ENCODE measurements at places on chromosomes 7 and 10. TPM values are rescaled to one million over a fixed set of nuclear protein-coding genes. Genes with fewer than 3 reads are reported as not detected.
A peak's percentile ranks its signal among the peaks of the same experiment; 100 is the strongest.

DNA sequence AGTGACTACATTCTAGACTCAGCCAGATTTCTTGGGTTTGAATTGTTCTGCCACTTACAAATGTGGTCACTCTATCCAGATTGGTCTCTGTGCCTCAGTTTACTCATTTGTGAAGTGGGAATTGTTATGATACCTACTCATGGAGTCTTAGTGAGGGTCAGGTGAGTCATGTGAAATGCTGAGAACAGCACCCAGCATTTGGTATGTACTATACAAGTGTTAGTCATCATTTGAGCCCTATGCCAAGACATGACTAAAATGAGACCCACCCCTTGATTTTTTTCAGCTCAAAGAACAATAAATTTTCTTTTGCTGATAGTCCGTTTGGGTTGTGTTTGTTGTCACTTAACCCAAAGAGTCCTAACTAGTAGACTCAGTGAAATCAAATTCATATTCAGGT lies 92.8 kb downstream of the CHN2 start:
- no peaks in the 10 kb centered on the region for H3K27me3 ChIP-seq
- no peaks in the 10 kb centered on the region for H3K4me1 ChIP-seq
- no peaks in the 10 kb centered on the region for H3K36me3 ChIP-seq
- H3K4me3 ChIP-seq: no peak overlapping the region

GRCh38 chr7:2478399-2478785 lies 2.2 kb upstream of the GRIFIN start:
- no peaks in the 10 kb centered on the region for H3K36me3 ChIP-seq
- peaks cover 17% of the 10 kb centered on the region for H3K27me3 ChIP-seq
- peak overlapping the region; percentile 8 for H3K4me3 ChIP-seq
- peak; percentile 86 for DNase-seq

DNA sequence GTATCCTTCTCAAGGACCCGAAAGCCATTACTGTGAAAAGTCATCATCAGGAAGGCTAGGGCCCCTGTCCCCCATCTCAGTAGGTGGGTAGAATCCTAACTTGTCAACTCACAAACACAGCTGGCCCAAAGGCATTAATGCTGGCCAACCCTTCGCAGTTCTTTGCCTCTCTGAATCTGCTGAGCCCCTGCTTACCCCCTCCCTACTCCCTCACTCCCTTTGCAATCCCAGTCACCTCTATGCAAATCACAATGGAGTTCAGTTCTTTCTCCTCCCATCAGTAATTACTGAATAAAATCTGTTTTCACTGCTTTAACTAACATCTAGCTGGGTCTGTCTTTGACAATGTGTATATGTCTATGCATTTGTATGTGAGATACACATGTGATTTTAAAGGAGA lies 38.1 kb upstream of the AOAH start:
- H3K4me1 ChIP-seq: no peaks in the 10 kb centered on the region
- no peak overlapping the region for H3K27ac ChIP-seq
- no peak for DNase-seq

DNA sequence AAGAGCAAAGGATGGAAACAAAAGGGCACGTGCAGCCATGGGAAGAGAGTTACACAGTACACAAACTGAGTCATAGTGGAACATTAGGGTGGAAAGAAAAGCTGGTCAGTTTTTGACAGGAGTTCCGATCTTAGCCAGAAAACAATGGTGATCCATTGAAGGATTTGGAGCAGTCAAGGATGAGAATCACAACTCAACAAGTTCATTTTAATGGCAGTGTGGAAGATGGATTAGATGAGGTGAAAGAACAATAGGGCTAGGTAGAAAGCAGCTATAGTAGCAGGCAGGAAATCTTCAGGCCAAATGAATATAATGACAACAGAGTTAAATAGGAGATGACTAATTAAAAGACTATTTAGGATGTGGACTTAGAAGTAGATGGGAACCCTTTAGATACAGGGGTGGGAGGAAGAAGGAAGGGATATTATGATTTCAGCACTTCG lies 136.3 kb downstream of the DOCK4 start:
- DNase-seq: no peak
- H3K27ac ChIP-seq: no peak overlapping the region
- peaks cover 16% of the 10 kb centered on the region for H3K4me1 ChIP-seq
- no peak overlapping the region for H3K4me3 ChIP-seq

- H3K27me3 ChIP-seq: no peaks in the 10 kb centered on the region
- no peak overlapping the region for H3K4me3 ChIP-seq
- peak; percentile 71 for DNase-seq
- H3K4me1 ChIP-seq: peaks cover 28% of the 10 kb centered on the region
- no peaks in the 10 kb centered on the region for H3K36me3 ChIP-seq
Measured at GRCh38 chr10:3852147-3852904, 67.3 kb upstream of the KLF6 start.

- DNase-seq: no peak
- H3K4me1 ChIP-seq: no peaks in the 10 kb centered on the region
- no peaks in the 10 kb centered on the region for H3K27me3 ChIP-seq
- H3K36me3 ChIP-seq: peaks cover 40% of the 10 kb centered on the region
Measured at GRCh38 chr10:68684413-68684812, 36.6 kb upstream of the CCAR1 start.

DNA sequence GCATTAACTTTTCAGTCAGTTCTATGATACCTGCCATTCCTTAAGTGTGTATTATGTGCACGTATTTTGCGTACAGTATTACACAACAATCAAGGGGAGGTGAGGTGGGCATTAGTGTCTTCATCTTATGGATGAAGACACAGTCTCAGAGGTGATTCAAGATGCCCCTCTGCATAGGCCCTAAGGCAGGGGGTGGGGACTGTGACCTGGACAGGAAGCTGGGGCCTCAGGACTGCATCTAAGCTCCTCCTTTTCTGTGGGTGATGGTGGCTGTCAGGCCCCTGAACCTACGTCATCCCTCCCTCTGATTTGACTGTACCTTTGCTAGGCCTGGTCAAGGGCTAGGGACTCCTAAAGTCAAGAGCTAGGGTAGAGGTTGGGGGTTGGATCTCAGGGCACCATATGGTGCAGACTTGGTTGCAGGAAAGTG lies 38.9 kb downstream of the HK1 start:
- H3K4me1 ChIP-seq: peaks cover 30% of the 10 kb centered on the region
- no peaks in the 10 kb centered on the region for H3K27me3 ChIP-seq
- no peaks in the 10 kb centered on the region for H3K36me3 ChIP-seq

DNA sequence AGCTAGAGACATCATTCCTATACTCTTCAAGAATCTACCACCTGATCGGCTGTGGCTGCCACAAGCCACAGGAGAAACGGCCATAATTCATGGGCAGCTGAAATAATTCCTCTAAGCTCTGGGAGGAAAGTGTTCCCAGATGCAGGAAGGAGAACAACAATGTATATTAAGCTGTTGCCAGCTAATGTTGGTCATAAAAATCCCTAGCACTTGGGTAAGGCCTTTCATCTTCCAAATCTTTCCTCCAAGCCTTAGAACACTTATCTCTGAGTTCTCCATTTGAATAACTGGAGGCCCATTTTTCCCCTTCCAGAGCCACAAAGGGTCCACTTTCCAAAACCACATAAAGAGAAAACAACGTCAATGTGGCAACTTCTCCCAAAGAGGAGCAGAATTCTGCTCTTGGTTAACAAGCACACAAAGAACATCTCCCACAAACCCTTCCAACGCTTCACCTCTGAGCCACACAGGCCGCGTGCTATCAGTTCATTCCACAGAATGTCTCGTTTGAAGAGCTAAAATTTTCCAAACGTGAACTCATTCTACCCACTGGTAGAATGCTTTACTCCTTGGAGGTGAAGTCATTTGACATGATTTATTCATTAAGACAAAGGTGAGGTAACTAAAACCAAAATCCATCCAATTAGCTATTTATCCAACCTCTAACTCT lies 11.2 kb downstream of the KCNMA1 start:
- no peak overlapping the region for H3K4me3 ChIP-seq
- DNase-seq: no peak
- no peaks in the 10 kb centered on the region for H3K36me3 ChIP-seq
- no peaks in the 10 kb centered on the region for H3K27me3 ChIP-seq

DNA sequence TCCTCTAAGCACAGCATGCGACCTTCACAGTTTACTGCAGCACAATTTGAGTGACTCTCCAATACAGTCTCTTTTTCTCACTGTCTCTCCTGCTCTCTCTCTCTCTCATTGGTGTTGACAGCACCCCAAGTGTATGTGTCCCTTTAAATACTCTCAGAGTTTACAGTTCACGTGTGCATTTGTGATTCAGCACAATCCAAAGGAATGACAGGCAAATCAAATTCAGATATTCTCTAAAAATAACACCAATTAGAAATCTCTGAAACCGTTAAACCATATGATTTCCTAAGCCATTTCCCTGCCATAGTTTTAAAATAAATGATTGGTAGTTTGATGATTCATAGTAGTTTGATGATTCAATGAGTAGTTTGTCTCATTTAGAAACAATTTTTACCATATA lies 104.0 kb upstream of the GAD2 start:
- DNase-seq: no peak
- H3K4me1 ChIP-seq: no peaks in the 10 kb centered on the region
- H3K27ac ChIP-seq: no peak overlapping the region
- no peak overlapping the region for H3K4me3 ChIP-seq
- H3K27me3 ChIP-seq: no peaks in the 10 kb centered on the region

GRCh38 chr7:91033574-91033973 lies 230.7 kb upstream of the FZD1 start:
- no peaks in the 10 kb centered on the region for H3K36me3 ChIP-seq
- H3K27me3 ChIP-seq: no peaks in the 10 kb centered on the region
- peak; percentile 19 for DNase-seq
- no peak overlapping the region for H3K27ac ChIP-seq

DNA sequence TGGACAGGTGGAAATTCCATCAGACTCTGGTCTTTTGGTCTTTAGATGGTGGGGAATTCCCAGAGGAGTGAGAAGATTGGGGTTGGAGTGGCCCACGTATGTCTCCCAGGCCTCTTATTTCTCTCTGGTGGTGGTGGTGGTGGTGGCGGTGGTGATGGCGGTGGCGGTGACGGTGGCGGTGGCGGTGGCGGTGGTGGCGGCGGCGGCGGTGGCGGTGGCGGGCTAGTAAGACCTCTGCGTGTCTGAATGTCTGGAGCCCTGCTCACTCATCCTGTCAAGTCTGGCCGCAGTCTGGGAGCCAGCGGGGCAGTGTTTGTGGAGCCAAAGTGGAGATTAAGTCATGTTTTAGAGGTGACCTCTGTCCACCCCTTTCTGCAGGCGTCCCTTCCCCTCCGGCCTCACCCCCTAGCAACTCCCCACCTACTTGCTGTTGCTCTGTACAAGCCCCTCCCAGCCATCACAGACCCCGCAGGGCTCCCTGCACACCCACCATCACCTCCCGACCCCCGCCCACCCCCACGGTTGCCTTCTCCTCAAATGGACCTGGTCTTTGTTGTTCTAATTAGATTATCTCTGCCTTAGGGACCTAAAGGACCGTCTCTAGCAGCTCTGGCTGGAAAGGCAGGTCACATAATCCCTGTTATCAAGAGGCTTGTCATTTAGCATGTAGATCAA lies 165.0 kb upstream of the TBX20 start:
- no peaks in the 10 kb centered on the region for H3K27me3 ChIP-seq
- H3K36me3 ChIP-seq: no peaks in the 10 kb centered on the region
- DNase-seq: no peak
- no peak overlapping the region for H3K4me3 ChIP-seq
- H3K4me1 ChIP-seq: no peaks in the 10 kb centered on the region

- no peaks in the 10 kb centered on the region for H3K36me3 ChIP-seq
- H3K27me3 ChIP-seq: no peaks in the 10 kb centered on the region
- H3K4me1 ChIP-seq: no peaks in the 10 kb centered on the region
- no peak overlapping the region for H3K27ac ChIP-seq
- DNase-seq: no peak
Measured at GRCh38 chr10:70772627-70773026, 12.6 kb downstream of the TBATA start.

Gene CRHR2
- 0.09 TPM for polyA plus RNA-seq

GRCh38 chr7:52249741-52250140 lies 785.7 kb upstream of the POM121L12 start:
- no peaks in the 10 kb centered on the region for H3K4me1 ChIP-seq
- no peaks in the 10 kb centered on the region for H3K27me3 ChIP-seq
- no peak overlapping the region for H3K27ac ChIP-seq
- no peak for DNase-seq

DNA sequence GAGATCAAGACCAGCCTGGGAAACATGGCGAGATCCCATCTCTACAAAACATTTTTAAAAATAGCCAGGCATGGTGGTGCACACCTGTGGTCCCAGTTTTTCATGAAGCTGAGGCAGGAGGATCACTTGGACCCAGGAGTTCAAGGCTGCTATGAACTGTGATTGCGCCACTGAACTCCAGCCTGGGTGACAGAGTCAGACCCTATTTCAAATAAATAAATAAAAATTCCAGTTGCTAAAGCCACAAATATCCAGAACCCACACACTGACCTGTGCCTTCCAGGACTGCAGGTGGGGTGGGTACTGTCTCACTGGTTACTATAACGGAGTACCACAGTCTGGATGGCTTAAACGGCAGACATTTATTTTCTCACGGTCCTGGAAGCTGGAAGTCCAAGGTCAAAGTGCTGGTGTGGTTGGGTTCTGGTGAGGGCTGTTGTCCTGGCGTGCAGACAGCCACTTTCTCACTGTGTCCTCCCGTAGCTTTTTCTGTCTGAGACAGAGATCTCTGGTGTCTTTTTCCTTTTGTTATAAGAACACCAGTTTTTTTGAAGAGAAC lies 38.8 kb downstream of the ASB13 start:
- H3K36me3 ChIP-seq: no peaks in the 10 kb centered on the region
- no peak overlapping the region for H3K27ac ChIP-seq
- H3K27me3 ChIP-seq: no peaks in the 10 kb centered on the region
- H3K4me3 ChIP-seq: no peak overlapping the region
- peaks cover 11% of the 10 kb centered on the region for H3K4me1 ChIP-seq

- peak within 1 kb of the TSS; percentile 28 for H3K4me3 ChIP-seq
- H3K27me3 ChIP-seq: no peaks in the 10 kb centered on the region
- peaks cover 37% of the 10 kb centered on the region for H3K36me3 ChIP-seq
- H3K4me1 ChIP-seq: peaks cover 24% of the 10 kb centered on the region
- DNase-seq: peak; percentile 91
Measured at GRCh38 chr7:101237206-101238067, at the start of gene CLDN15. TSS of gene CLDN15 (minus strand) at chr7:101237802. CDS start at chr7:101237581, 221 bp downstream.

- H3K4me3 ChIP-seq: peak overlapping the region; percentile 61
- no peak for DNase-seq
- no peaks in the 10 kb centered on the region for H3K27me3 ChIP-seq
Measured at GRCh38 chr10:60570896-60571295, 181.2 kb upstream of the ANK3 start.

- DNase-seq: no peak
- H3K4me3 ChIP-seq: no peak overlapping the region
- no peaks in the 10 kb centered on the region for H3K27me3 ChIP-seq
- H3K36me3 ChIP-seq: no peaks in the 10 kb centered on the region
- peaks cover 75% of the 10 kb centered on the region for H3K4me1 ChIP-seq
Measured at GRCh38 chr10:110822712-110823311, 48.9 kb upstream of the PDCD4 start.

GRCh38 chr7:96931891-96932290 lies 73.5 kb upstream of the DLX6 start:
- no peaks in the 10 kb centered on the region for H3K27me3 ChIP-seq
- no peaks in the 10 kb centered on the region for H3K4me1 ChIP-seq
- DNase-seq: no peak
- no peak overlapping the region for H3K4me3 ChIP-seq
- H3K36me3 ChIP-seq: no peaks in the 10 kb centered on the region

DNA sequence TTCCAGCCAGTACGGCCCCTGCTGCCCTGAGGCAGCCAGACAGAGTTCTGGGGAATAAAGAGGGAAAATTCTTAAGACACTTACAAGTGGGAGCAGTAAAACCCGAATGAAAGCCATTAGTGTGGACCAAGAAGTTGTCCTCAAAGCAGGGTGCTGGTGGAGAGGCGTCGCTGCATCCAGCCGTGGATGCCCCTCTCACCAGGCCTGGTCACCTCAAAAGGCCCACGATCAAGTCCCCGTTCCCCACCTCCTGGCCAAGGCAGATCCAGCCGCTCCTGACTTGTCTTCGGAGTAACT lies 656 bp downstream of the VSTM4 start:
- no peak for DNase-seq
- peaks cover 9% of the 10 kb centered on the region for H3K4me1 ChIP-seq
- H3K27ac ChIP-seq: peak overlapping the region; percentile 59
- H3K27me3 ChIP-seq: no peaks in the 10 kb centered on the region

GRCh38 chr10:34769899-34770298 lies 45.2 kb downstream of the PARD3 start:
- no peak for DNase-seq
- no peaks in the 10 kb centered on the region for H3K27me3 ChIP-seq
